ENCODE measurements at places on chromosomes 2 and 18. TPM values are rescaled to one million over a fixed set of nuclear protein-coding genes. Genes with fewer than 3 reads are reported as not detected.

DNA sequence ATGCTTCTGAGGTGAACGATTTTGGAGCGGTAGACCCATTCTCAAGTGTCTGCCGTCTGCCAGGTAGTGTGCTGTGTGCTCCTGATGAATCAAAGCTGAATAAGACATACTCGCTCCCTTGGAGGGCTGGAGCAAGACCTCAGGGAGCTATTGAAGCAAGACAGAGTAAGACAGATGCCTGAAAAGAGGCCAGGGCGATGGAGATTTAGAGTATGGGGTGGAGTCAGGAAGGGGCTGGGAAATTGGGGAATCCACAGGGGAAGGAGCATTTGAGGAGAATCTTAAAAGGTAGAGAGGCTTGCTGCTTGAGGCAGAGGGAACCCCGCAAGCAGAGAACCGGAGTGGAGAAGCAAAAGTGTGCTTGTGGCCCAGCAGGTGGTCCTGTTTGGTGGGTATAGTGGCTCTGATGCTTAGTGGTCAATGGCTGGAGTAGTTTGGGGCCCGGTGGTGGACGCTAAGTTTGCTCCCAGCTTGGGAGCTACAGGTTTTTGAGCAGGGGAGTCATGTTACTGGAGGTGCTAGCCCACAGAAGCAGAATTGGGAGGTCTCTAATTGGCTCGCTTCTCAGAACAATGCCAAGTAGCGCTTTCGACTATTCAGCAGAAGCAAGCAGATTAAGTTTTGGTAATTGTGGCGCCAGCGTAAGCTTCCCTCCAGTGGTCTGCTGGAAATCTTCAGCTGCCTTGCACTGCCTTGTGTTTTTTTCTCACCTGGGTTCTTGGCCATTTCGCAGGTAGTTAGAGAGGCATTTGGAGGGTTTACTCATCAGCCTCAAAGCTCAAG is 2.0 kb downstream of the CNNM4 start:
- H3K4me3 ChIP-seq: peak overlapping the region; percentile 69
- peaks cover 7% of the 10 kb centered on the region for H3K36me3 ChIP-seq
- no peaks in the 10 kb centered on the region for H3K27me3 ChIP-seq
- H3K4me1 ChIP-seq: peaks cover 48% of the 10 kb centered on the region

DNA sequence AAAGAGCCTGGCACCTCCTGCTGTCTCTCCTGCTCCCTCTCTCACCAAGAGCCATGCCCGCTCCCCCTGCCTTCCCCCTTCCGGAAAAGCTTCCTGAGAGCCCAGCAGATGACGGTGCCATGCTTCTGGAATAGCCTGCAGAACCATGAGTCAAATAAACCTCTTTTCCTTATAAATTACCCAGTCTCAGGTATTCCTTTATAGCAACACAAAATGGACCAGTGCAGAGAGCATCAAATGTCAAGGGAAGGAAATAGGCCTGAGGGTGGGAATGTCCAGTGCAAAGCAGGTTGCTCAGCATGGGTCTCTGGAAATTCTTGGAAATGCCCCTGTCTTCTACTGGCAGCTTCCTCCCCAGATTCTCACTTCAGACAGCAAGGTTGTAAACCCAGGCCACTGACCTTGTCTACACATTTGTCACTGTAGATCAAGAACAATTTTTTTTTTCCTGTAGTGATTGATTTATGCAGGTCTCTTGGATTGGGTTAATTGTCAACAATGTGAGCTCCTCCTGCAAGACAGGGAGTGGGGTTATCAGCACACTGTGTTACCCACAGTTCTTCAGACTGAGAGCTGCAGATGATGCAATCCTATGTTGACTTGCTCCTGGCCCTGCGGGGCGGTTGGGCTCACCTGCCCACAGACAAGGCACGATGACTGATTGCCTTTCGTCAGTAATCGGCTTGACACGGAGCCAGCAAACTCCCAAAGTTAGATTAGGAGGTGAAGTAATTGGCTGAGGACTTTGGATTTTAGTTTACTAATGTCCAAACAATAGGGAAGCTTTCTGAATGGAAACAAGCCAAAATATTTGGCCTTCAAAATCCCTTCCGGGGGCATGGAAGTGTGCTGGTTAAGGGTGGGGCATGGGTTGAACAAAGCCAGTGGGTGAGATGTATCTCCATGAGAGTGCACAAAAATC is 5.4 kb upstream of the BOD1L2 start:
- no peaks in the 10 kb centered on the region for H3K4me1 ChIP-seq
- no peaks in the 10 kb centered on the region for H3K36me3 ChIP-seq
- no peak for DNase-seq
- no peak overlapping the region for H3K4me3 ChIP-seq

The DYNC2LI1 gene
- total RNA-seq: 37.3 TPM

The SALL3 gene
- not detected for total RNA-seq

The SYT4 gene
- not detected for total RNA-seq
